ENCODE measurements at places on chromosomes 13 and 19.

DNA sequence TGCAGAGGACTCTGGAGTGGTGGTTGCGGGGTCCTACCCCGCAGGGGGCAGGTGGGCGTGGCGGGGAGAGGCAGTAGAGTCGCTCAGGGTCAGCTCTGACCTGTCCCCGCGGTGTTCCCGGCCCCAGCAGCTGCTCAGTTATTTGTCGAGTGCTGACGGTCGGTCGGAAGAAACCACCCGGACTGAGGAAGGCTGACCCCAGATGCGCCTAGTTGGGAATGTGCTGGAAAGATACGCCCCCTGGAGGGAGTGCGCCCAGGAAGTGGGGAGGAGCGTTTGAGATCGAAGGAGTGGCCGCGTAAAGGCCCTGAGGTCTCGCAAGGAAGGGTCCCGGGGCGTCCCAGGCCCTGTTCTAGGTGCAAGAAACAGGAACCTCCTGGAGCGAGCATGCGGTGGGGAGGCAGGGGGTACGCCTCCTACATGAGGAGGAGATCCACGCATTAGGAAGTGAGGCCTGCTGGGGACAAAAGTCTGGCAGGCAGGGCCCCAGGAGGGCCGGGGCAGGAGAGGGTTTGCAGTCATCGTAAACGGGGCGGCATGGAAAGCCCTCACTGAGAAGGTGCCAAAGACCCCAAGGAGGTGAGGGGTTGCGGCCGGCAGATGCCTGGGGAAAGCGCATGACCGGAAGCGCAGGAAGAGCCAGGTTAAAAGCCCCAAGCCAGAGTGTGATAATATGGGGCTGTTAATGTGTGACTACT, 9.2 kb downstream of the CCDC8 start:
- no peak overlapping the region for H3K4me3 ChIP-seq
- peaks cover 2% of the 10 kb centered on the region for H3K36me3 ChIP-seq
- H3K27me3 ChIP-seq: peaks cover 90% of the 10 kb centered on the region
- H3K4me1 ChIP-seq: peaks cover 13% of the 10 kb centered on the region
- peak overlapping the region; percentile 55 for H3K27ac ChIP-seq

DNA sequence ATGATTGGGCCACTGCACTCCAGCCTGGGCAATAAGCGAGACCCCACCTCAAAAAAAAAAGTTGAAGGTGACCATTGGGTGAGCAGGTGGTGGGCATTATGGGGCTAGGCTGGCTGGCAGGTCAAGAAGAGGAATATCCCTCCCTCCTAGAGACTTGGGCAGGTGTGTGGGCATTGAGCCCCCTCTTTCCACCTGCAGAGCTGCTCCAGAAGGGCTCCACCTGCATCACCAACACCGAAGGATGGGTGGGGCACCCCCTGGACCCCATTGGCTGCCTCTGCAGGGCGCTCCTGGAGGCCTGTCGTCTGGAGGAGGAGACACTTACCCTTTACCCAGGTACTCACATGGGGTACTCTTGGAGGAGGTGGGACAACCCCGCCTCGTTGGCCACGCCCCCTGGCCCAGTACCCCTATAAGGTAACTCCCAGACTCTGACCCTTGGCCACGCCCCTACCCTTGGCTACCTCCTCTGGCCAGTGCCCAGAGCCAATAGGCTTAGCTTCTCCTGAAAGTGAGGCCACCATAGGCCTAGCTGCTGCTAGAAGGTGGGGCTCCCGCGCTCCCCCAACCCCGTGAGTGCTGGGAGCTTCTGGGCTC, 21.9 kb downstream of the ZSWIM4 start:
- no peak overlapping the region for H3K27ac ChIP-seq
- peaks cover 14% of the 10 kb centered on the region for H3K36me3 ChIP-seq
- no peaks in the 10 kb centered on the region for H3K27me3 ChIP-seq
- H3K4me1 ChIP-seq: peaks cover 5% of the 10 kb centered on the region

DNA sequence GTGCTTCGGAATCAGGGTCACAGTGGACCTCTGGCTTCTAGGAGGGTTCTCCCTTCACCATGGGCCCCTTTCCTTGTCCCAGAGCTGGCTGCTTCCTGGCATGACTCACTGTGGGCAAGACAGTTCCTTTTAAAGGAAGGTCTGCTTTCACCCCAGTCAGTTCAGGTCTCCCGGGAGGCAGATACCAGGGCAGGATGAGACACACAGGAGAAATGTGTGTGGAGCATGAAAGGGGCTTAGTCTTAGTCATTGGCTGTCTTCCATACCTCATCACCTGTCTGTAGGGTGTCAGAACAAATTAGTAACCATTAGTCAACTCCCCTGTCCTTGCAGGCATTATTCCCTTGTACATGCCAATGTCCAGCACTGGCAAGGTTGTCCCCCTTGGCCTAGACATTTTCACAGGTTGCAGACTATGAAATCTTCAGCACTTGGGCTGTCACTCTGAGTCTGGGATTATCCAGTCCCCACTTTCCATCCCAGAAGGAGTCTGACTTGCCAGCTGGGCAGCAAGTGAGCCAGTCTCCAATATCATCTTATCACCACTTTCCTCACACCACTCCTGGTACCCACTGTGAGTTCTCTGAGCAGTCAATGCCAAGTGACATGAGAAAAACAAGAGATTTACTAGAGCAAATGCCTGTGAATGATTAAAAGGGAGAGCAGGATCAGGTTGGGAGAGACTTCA, 76.8 kb upstream of the MEDAG start:
- H3K4me1 ChIP-seq: peaks cover 5% of the 10 kb centered on the region
- H3K27me3 ChIP-seq: peaks cover 33% of the 10 kb centered on the region
- no peak overlapping the region for H3K4me3 ChIP-seq
- no peaks in the 10 kb centered on the region for H3K36me3 ChIP-seq
- H3K27ac ChIP-seq: no peak overlapping the region

GRCh38 chr13:43587376-43587775, 199.4 kb downstream of the ENOX1 start:
- no peaks in the 10 kb centered on the region for H3K4me1 ChIP-seq
- H3K4me3 ChIP-seq: no peak overlapping the region
- no peak for DNase-seq
- H3K27ac ChIP-seq: no peak overlapping the region
- peaks cover 6% of the 10 kb centered on the region for H3K27me3 ChIP-seq
- no peaks in the 10 kb centered on the region for H3K36me3 ChIP-seq

- peaks cover 12% of the 10 kb centered on the region for H3K4me1 ChIP-seq
- no peak overlapping the region for H3K27ac ChIP-seq
- H3K27me3 ChIP-seq: no peaks in the 10 kb centered on the region
- no peak overlapping the region for H3K4me3 ChIP-seq
Measured at GRCh38 chr19:10670182-10670581, 16.0 kb downstream of the ILF3 start.

- no peaks in the 10 kb centered on the region for H3K36me3 ChIP-seq
- H3K27me3 ChIP-seq: no peaks in the 10 kb centered on the region
- H3K4me3 ChIP-seq: no peak overlapping the region
- no peak overlapping the region for H3K27ac ChIP-seq
- H3K4me1 ChIP-seq: no peaks in the 10 kb centered on the region
Measured at GRCh38 chr13:93527748-93528297, 301.2 kb downstream of the GPC6 start.

- H3K36me3 ChIP-seq: no peaks in the 10 kb centered on the region
- H3K27me3 ChIP-seq: no peaks in the 10 kb centered on the region
- no peak overlapping the region for H3K27ac ChIP-seq
- no peak for DNase-seq
- H3K4me3 ChIP-seq: no peak overlapping the region
- no peaks in the 10 kb centered on the region for H3K4me1 ChIP-seq
Measured at GRCh38 chr13:53783471-53783870, 754.9 kb downstream of the OLFM4 start.

DNA sequence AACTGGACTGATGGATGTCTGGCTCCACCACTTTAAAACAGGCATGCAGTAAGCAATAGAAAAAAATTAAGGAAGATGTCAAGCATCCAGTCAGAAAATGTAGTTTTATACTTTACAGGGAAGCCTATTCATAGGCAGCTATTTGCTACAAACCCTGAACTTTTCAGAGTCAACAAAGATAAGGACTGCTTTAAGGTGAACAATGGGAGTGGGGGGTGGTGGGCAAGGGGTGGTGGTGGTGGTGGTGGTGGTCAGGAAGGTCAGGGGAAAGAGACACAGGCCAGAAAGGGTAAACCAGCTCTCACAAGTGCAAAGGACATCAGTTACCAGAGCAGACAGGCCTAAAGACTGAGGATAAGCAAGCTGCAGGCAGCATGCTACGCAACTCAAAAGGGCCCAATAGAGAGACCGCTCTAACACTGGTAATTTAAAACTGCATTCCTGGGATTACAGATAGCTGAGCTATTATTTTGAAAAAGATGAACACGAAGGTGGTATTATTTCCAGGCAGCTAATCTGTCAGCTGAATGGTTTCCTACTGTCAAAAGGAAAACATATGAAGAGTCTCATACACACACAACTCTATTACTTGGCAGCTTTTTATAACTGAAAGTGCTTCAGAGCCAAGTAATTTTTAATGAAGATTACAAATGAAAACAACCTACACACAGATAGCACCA, 14.8 kb downstream of the BRD4 start:
- peak overlapping the region; percentile 1 for H3K27ac ChIP-seq
- H3K4me3 ChIP-seq: no peak overlapping the region

Measured in activated naive CD4-positive, alpha-beta T cell treated with anti-CD3 and anti-CD28 coated beads, Interleukin-2, amount 10 ng/mL, durations not matched to agents 7 days and 5 days (primary cell).